Hindlimb muscle (tissue), 1 donor: ENCODE measurements at places on chromosomes 16 and 17.

- no peak for DNase-seq
Observed at GRCh38 chr17:9249245-9249953, 228.1 kb downstream of the NTN1 start.

GRCh38 chr17:69819316-69820087 is 255.5 kb upstream of the KCNJ16 start:
- DNase-seq = no peak

DNA sequence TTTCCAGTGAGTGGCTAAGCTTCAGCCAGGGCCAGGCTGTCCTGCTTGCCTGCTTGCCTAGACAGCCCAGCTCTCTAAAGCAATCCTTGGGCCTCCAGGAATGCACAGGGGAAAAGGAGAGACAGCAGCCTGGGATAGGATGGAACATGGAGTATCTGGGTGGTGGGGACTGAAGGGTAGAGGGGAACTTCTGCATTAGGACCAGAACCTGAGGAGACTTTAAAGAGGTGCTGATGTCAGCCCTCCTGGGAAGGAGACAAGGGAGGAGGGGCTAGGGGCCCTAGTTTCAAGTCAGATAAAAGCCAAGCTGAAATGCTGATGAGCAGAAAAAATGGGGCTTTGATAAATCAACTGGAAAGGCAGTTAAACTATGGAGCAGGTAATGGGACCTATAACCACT is 1.8 kb downstream of the HOXB7 start:
- DNase-seq = no peak

DNA sequence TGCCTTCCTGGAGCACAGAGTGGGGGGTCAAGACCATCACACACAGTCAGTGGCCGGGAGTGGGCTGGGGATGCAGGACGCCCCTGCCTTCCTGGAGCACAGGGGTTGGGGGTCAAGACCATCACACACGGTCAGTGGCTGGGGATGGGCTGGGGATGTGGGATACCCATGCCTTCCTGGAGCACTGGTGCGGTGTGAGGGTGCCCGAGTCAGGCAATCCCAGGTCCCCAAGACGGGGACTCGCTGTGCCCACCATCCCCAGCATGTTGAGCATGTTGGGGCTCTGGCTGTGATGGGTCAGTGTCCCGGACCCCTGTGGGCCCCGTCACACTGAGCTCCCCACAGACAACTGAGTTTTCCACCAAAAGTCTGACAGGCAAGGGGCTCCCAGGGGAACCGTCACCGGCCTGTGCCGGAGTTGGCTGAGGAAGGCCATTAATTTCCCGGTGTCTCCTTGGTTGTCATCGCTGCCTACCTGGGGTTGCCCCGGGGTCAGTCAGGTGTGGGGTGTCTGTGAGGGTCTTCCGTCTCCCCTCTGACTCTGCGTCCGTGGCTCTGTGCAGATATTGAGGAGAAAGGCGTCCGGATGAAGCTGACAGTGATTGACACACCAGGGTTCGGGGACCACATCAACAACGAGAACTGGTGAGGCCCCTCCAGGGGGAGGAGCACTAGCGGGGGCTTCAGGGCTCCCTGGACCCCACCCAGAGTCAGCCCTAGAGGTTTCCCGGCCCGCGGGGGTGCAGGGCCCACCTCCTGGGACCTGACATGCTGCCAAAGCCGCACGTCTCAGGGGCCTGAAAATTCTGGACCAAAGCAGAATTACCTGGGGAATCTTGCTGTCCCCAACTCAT is 347.1 kb downstream of the SEC14L1 start:
- no peak for DNase-seq

DNA sequence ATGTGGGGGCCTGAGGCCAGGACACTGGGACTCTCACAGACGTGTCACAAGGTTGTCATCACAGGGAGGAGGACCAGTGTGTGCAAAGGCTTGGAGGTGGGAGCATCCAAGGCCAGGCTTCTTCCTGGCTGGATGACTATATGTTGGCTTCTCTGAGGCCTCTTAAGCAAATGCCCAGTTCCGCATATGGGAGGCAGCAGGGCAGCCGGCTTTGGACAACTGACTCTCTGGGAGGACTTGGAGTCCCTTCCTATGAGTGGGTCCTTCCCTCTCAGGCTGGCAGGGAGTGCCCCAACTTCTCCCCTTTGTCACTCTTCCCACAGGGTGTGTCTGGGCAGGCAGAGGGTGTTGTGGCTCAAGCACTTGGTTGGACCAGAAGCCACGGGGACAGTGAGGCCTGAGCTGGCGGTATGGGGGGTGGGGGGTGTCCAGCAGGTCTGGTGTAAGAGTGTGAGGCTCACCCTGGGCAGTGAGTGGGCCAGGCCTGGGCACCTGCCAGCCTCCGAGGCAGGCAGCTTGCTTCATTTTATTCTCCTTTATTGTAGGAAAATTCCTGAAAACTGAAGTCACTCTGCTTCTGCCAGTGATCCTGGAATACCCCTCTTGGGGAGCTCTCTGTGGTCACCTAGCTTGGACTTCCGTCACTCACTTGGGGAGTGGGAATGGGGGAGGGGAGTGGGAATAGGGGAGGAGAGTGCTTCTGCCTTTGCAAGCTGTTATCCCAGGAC is 14.9 kb downstream of the ADGRG1 start:
- no peak for DNase-seq

DNA sequence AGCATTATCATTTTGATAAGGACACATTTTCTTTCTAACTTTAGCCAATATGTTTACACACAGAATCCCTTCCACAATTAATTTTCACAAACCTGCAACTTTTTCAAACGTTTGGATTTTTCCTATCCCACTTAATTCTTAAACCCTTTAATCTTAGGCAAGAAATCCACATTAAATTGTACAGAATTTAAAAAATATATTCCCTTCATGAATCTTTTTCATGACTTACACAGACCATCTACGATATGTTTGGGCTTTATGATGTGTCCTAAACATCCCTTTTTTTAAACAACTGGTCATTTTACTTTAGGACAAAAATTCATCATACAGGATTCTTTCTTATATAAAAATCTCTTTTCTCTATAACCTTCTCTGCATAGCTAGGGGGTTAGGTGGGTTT is 241.5 kb upstream of the CNTNAP4 start:
- no peak for DNase-seq

DNA sequence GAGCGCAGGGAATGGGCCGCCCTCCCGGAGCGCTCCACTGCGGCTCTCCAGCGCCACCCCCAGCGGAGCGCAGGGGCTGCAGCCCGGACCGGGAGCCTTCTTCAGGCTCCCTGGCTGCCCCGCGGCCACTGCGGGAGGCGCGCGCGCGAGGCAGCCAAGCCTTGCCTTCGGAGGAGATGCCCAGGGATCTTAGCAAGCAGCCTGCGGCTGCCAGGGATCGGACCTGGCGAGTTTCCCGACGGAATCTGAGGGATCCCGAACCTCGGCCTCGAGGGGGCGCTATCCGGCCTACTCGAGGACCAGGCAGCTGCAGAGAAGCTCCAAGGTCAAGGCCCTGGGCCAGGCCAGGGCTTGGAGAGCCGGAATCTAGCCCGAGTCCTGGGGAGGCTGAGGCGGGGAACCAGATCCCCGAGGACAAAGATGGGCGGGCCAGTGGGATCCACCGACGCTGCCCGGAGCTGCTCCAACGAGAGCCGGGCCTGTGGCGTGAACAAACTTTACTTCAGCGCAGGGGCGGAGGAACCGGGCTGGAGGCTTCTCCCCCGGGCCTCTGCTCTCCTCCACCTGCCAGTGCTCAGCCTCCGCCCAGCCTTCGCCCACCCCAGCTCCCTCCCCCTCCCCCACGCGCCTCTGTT is at the start of gene IRX6:
Gene IRX6, plus strand, starts transcription at position 567 of the 635 bp plus-strand sequence. CDS start 889 bp downstream, outside the sequence.
- peak; percentile 39 for DNase-seq

- no peak for DNase-seq
Observed at GRCh38 chr17:69375229-69375628, 39.3 kb upstream of the MAP2K6 start.

DNA sequence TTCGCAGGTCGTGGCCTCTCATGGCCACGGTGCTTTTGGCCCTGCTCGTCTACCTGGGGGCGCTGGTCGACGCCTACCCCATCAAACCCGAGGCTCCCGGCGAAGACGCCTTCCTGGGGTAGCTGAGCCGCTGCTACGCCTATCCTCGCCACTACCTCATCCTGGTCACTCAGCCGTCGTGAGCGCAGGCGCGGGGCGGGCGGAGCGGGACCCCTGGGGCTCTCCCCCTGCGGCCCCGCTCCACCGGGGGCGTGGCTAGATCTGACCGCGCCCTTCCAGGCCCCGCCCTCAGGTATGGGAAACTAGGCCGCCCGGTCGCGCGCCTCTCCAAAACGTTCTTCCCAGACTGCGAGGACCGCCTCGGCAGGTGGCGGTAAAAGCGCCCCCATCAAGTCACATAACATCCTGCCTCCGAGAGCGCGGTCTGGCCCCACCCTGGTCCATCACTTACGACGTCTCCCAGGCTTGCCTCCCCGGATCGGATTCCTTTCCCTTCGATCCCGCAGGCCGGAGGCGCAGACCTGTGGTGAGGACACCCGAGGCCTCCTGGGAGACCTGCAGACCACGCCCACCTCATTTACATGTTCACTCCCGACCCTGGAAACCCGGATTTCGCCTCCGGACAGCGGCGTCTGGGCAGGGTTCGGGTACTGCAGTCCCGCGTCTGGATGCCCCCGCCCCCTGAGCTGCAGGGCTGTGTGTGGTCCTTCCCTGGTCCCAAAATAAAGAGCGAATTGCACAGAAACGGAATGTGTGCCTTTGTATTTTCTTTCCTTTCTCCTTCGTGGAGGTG is 91.5 kb upstream of the TMEM97 start:
- DNase-seq = no peak

DNA sequence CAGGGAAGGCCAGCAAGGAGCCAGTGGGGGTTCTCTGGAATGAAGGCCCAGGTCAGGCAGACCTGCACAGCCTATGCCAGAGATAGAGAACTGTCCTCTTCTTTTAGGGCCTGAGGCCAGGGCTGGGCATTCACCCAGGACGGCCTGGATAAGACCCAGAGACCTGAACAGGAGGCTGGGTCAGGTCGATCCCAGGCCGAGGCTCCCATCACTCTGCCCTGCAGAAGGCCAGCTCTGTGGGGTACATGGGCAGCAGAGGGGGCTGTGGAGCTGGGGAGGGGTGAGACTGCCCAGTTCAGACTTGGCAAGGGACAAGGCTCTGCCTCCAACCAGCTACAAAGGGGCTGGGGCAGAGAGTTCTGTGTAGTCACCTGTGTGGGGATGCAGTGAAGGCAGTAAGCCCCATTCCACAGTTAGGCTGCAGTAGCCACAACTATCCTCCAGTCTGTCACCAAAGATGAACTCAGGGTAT is 14.6 kb downstream of the HSD11B2 start:
- DNase-seq = no peak

DNA sequence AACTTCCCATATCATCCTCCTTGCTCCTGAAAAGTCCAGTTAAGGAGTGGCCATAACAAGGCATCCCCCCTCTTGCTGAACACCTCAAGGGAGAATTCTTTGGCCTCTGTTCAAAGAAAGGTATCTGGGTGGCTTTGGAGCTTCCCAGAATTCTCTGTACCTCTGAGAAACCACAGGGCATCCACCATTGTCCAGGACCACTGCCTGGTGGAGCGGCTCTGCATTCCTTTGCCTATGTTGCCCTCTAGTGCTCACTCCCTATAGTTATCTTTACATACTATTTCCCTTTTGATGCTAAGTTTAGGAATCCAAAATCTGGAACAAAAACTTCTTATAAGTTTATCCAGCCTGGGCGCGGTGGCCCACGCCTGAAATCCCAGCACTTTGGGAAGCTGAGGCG is 30.3 kb downstream of the CHD9NB start:
- DNase-seq = peak; percentile 63

GRCh38 chr16:85425074-85425662 is 188.0 kb upstream of the GSE1 start:
- DNase-seq = no peak

DNA sequence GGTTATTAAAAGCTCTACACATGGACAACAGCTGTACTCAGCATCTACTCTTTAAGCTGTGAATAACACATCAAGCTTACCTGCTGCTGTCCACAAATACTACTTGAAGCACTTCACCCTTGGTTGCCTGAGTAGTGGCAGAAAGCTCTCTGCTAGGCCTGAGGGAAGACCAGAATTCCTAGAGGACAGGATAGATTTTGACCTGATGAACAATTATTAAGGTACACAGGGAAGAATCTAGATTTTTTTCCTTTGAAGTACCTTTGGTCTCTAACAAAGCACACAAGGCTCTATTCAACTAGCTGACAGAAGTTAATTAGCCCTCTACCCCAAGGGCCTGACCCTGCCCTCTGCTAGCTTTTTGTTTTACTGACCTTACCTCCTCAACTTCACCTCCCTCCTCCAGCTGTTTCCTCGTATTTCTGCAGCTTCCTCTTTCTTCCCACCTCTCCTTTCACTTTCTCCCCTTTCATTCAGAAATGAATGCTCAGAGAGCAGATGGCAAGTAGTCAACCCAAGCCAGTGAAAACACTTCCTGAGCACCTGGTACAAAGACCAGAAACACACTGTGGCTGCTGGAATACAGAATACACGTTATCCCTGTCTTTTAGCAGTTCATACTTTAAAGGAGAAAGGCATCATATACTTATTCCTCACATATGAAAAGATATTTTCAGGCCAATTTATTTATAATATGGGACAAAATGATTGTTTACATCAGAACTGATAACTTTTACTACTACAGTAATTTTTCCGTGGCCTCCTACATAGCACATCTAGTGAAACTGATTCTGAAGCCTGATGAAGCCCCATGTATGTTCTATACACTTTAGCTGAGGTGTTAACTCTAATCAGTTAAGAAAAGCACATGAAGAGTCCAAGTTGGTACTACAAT is 5.7 kb upstream of the VEZF1 start:
- no peak for DNase-seq

GRCh38 chr17:63082273-63082861 is 116.3 kb downstream of the TANC2 start:
- peak; percentile 10 for DNase-seq
